Kidney tubule cell (primary cell): ENCODE measurements at places on chromosomes 7 and 10.
A peak's percentile ranks its signal among the peaks of the same experiment; 100 is the strongest.

- DNase-seq, result peak; percentile 5
Observed at GRCh38 chr10:43220657-43221418, 46.0 kb downstream of the RASGEF1A start.

GRCh38 chr7:52781250-52781649 lies 254.2 kb upstream of the POM121L12 start:
- no peak for DNase-seq

DNA sequence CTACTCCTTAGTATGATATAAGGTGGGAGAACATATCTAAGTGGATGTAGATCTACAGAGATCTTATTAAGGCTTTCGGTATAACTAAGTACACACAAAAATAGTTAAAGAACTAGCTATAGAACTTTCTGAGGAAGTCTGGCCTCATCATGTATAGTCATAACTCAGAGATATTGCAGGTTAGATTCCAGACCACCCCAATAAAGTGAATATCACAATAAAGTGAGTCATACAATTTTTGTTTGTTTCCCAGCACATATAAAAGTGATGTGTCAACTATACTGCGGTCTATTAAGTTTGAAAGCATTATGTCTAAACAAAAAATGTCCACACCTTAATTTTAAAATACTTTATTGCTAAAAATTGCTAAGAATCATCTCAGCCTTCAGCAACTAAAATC lies 24.7 kb upstream of the SEMA3A start:
- no peak for DNase-seq

GRCh38 chr10:127293640-127294039 lies 97.2 kb upstream of the INSYN2A start:
- no peak for DNase-seq

- no peak for DNase-seq
Observed at GRCh38 chr10:124389613-124390361, 28.9 kb downstream of the OAT start.

GRCh38 chr10:120729547-120729946 lies 121.6 kb upstream of the WDR11 start:
- DNase-seq, result no peak
